ENCODE measurements at places on chromosomes 1 and 21.

GRCh38 chr1:93567255-93567918, 114.2 kb downstream of the BCAR3 start:
- no peak for DNase-seq

DNA sequence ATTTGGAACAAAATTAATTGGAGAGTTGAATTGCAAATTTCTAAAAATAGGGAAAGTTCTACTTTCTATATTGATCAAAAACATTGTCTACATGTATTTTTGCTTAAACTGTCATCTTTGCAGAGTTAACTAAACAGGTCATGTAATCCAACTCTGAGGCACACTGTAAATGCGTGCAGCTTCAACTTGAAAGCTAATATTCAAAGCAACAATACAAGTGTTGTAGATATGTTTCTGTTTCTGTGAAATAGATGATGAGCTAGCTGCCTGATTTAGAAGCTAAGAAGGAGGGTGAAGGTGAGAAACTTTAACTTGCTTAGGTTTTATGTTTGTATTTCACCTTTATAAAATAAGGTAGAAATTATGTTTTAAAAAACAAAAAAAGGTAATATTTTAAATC, 77.2 kb downstream of the IVNS1ABP start:
- no peak for DNase-seq

DNA sequence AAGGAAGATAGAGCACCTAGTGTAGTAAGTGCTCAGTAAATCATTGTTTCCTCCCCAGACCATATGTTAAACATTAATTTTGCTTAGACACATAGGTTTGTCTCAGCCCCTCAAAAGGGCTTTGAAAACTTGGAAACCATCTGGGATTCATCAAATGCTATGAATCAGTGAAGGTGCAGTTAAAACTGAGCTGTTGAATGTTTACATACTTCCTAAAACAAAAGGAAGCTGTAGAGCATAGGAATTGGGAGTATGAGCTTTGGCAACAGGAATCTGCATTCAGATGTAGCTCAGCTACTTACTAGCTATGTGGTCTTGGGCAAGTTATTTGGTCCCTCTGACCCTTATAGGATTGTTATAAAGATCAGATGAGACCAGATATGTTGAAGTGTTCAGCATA, 18.7 kb upstream of the PODN start:
- DNase-seq, result no peak

- no peak for DNase-seq
These were observed 255.7 kb downstream of the OMA1 start for GRCh38 chr1:58290685-58291372.

GRCh38 chr1:1272341-1273208, 1.1 kb downstream of the UBE2J2 start:
- DNase-seq, result no peak

GRCh38 chr21:46532080-46532479, 72.8 kb downstream of the S100B start:
- DNase-seq, result no peak

- no peak for DNase-seq
These were observed 75.1 kb downstream of the DTL start for GRCh38 chr1:212110617-212111016.

GRCh38 chr1:58922302-58923089, 138.6 kb upstream of the JUN start:
- no peak for DNase-seq

- DNase-seq, result no peak
These were observed 49.0 kb downstream of the JAK1 start for GRCh38 chr1:64917328-64917861.

GRCh38 chr1:3510956-3511250, 56.4 kb downstream of the ARHGEF16 start:
- DNase-seq, result no peak

GRCh38 chr1:33048426-33048825, 11.7 kb upstream of the AK2 start:
- DNase-seq, result no peak

- DNase-seq, result no peak
These were observed 291.9 kb upstream of the USP25 start for GRCh38 chr21:15437883-15438282.

GRCh38 chr21:38660333-38661196, 145.2 kb upstream of the ETS2 start:
- DNase-seq, result no peak
